Activated CD4-positive, alpha-beta T cell treated with anti-CD3 and anti-CD28 coated beads for 4 hours (primary cell): ENCODE measurements at places on chromosomes 11 and 22.

- DNase-seq = no peak
Observed at GRCh38 chr11:10490398-10491241, 35.6 kb downstream of the AMPD3 start.

- no peak for DNase-seq
Observed at GRCh38 chr11:76267556-76267955, 61.3 kb upstream of the WNT11 start.

GRCh38 chr11:87719326-87720073 lies 455.7 kb downstream of the RAB38 start:
- no peak for DNase-seq

DNA sequence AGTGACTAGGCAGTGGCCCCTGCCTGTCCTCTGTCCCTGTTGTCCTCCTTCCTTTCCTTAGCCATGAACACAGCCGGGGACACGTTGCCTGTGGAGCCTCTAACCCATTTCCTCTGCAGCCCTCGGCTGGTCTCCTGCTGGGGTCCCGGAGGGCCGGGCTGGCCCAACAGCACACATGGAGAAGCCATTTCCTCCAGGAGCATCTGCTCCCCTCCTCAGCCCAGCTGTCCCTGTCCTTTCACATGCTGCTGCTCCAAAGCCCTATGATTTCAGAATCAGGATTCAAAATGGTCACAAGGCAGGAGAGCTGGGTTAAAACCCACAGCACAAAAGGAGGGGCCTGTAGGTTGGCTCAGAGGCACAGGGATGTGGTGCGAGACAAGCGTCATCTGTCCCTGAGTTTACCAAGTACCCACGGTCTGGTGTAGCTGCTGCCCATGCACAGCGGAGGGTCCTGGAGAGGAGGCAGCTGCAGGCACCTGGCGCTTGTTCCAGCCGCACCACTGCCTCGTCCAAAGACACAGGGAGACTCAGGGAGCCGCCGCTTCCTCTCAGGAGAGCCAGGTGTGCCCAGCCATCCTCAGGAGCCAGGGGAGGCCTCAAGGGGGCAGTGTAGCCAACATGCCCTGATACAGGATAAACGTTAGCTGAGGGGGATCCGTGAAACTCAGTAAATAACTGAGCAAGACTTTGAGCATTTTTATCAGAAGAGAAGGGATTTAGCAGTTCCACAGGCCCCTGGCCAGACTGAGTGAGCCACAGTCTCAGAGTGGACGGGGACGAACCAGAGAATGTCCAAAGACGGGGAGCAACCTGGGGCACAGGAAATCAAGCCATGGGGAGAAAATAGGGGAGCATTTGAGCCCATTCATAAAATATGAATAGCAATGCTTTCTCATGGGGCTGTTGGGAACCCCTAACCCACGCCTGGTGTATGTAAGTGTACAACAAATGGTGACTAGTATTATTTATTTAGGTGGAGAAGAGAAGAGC lies 3.9 kb upstream of the VSIG10L2 start:
- DNase-seq = peak; percentile 43

GRCh38 chr22:49668402-49668801 lies 159.3 kb downstream of the BRD1 start:
- no peak for DNase-seq

DNA sequence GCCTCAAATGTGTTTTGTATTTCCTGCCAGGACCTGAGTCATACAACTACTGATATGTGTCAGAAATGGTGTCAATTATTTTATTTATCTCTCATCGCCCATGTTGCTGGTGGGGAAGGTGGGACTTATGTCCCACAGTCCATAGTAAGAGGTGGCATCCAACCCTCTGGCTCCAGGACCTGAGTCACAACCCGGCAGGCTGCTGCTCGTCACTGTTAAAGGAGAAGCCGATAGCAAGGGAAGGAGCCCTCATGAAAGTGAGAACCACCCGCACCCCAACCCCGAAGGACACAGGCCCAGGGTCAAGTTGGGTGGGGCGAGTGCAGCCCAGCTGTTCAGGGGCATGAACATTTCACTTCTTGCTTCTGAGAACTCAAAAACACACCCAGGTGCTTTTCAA lies 33.1 kb upstream of the TP53I11 start:
- no peak for DNase-seq

DNA sequence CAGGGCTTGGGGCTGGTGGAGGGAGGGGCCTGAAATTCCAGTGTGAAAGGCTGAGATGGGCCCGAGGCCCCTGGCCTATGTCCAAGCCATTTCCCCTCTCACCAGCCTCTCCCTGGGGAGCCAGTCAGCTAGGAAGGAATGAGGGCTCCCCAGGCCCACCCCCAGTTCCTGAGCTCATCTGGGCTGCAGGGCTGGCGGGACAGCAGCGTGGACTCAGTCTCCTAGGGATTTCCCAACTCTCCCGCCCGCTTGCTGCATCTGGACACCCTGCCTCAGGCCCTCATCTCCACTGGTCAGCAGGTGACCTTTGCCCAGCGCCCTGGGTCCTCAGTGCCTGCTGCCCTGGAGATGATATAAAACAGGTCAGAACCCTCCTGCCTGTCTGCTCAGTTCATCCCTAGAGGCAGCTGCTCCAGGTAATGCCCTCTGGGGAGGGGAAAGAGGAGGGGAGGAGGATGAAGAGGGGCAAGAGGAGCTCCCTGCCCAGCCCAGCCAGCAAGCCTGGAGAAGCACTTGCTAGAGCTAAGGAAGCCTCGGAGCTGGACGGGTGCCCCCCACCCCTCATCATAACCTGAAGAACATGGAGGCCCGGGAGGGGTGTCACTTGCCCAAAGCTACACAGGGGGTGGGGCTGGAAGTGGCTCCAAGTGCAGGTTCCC lies at the start of gene APOC3:
APOC3 (plus strand) TSS at position 383 of the 659 bp plus-strand sequence. CDS start 676 bp downstream, outside the sequence.
- no peak for DNase-seq

GRCh38 chr11:3129591-3130268 lies 35.4 kb downstream of the OSBPL5 start:
- DNase-seq = no peak

GRCh38 chr11:40388097-40388818 lies 1071.2 kb downstream of the LRRC4C start:
- no peak for DNase-seq

GRCh38 chr11:130897262-130898182 lies 18.8 kb downstream of the SNX19 start:
- no peak for DNase-seq

DNA sequence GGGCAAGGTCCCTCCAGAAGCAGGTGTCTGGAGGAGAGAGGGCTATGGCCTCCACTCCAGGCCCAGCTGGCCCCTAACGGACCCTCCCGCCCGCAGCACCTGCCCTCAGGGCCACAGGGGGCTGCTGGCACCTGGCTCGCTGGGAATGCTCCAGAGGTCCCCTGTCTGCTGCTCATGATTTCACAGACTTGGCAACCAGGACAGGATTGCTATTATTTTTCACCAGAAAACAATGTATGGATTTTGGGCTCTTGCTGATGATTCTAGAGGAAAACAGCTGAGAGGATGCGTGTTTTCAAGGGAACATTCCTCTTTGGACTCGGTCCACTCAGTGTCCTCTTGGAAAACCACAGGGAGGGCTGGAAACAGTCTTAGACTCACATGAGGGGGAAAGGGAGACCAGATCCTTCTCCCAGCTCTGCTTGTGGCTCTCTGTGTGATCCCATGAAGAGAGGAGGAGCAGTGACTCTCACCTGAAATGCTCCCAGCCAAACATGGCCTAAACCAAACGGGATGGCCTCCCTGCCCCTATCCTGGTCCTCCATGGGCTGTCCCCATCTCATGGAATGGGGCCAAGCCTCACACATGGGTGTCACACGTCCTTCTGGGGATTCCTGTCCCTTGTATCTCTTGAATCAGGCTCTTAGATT lies 15.8 kb downstream of the MYEOV start:
- DNase-seq = no peak

DNA sequence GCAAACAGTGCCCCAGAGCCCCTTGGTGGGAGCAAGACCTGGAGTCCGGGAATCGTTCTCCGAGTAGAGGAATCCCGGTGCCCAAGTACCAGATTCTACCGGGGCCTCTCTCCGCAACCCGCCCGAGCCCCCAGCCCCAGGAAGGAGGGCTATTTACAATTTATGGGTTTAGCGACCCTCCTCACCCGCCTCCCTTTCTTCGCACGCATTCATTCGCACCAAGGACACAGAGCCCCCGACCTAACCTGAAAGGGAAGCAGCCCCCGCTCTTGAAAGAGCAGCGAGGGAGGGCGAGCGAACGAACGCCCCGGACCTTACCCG lies 628 bp downstream of the LRP4 start:
- no peak for DNase-seq

DNA sequence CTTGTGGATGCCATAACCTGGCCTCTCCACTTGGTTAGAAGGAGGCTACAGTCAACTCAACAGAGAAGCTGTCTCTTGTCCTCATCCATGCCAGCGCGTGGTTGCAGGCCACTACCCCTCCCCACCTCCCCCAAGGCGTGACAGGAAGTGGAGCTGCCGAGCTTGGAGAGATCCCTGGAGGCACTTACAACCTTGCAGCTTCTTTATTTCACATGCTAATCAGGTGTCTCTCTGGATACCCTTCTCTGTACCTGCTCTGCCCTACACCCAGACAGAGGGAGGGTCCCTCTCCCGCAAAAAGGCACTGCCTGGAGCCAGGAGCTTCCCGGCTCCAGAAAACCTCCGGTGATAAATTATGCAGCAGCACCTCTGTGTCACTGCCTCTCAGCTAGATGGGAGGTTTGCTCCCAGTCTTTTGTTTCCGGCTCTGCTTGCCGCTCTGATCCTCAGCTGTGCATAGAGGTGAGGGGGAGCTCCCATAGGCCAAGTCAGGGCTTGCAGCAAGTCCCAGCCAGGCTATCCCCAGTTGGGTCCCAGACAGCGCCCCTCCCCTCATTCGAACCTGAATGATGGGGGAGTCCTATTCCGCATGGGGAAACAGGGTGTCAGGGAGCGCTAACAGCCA lies 5.7 kb downstream of the LRP4 start:
- DNase-seq = no peak

GRCh38 chr22:27754247-27754887 lies 47.2 kb downstream of the MN1 start:
- no peak for DNase-seq

DNA sequence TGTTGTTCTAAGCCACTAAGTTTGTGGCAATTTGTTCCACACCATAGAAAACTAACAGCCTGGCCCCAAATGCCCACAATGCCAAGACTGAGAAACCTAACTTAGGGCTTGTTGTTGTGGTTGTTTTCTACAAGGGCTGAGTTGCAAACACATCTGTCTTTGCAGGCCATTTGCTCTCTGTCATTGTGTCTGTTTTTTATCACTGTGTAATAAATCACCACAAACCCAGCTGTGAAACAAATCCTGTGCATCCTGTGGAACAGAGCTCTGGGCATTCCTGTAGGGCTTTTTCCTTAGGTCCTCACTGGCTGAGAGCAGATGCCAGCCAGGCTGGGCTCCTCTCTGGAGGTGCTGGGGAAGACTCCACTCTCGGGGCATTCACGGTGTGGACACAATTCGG lies 15.7 kb upstream of the SYT8 start:
- no peak for DNase-seq

GRCh38 chr22:46370584-46371291 lies 35.2 kb downstream of the TRMU start:
- DNase-seq = peak; percentile 15

DNA sequence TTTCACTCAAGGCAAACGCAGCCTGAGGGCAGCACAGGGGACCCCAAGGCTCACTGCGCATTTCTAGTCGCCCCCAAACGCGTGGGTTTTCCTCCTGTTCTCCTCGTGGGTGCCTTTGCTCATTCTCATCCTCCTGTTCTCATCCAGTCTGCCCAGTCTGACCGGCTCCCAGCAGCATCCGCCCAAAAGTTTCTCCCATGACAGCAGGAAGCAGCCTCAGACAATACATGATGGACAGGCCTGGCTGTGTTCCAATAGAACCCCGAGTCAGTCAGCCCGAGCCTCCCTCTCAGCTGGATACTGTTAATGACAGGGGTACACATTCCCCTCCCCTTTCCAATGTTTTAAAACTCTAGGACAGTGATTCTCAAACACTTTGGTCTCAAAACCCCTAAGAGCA lies 22.5 kb upstream of the KRTAP5-7 start:
- DNase-seq = no peak

DNA sequence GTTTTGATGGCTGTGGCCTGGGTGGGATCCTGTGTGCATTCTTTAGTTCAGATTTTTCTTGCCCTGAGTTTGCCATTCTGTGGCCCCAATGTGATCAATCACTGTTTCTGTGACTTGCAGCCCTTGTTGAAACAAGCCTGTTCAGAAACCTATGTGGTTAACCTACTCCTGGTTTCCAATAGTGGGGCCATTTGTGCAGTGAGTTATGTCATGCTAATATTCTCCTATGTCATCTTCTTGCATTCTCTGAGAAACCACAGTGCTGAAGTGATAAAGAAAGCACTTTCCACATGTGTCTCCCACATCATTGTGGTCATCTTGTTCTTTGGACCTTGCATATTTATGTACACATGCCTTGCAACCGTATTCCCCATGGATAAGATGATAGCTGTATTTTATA lies 620 bp downstream of the OR4C16 start:
- DNase-seq = no peak

DNA sequence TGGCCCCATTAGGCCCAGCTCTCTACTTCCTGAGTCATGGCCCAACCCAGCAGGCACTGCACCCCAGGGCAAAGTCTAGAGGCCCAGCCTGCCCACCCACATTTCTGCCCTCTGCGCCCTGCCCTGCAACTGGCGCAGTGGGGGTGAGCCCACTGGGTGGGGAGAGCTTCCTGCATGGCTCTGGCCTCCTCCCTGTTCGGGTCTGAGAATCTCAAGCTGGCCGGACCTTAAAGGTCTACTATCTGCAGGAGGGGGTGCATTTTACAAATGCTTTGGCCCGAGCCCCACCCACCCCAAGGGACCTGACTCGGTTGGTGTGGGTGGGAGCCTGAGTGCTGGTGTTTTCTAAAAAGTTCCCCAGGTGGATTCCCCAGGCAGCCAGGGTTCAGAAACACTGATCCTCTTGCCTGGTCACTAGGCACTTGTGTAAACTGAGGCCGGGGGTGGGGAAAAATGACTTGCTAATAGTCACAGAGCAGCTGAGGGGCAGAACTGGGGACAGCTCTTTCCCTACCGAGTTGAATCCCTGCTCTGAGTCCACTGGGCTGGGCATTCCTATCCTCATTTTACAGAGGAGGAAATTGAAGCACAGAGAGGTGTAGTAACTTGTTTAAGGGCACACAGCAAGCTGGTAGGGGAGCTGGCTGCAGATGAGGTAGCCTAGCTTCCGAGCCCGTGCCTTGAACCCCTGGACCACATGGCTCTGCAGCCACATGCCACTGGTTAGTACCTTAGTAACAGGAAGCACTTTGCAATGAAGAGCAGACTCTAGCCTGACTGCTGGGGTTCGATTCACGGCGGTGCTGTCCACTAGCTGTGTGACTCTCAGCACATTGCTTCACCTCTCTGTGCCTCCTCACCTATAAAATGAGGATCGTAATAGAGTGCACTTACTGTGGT lies 36.3 kb downstream of the CD82 start:
- DNase-seq = no peak

DNA sequence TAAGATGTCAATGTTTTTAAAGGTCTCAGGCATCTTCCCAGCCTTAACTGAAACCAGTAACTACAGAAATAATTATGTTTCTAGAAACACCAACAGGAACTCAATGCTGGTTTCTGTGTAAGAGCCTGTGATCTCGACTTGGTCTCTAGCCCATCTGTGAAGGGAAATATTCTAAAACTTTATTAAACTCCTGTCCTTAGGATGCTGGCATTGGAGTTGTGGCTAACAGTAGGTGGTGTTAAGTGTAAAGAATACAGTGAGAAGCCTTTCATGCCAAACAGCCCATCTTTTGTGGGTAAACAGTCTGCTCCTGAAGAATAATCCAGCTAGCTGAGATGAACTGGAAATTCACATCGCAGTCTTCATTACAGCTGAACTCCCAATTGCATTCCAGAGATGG lies 133.2 kb downstream of the ADAMTS15 start:
- DNase-seq = no peak
